Foreskin keratinocyte (primary cell): ENCODE measurements at places on chromosomes 12 and 14.

GRCh38 chr12:19095756-19096480, 33.6 kb upstream of the PLEKHA5 start:
- peak; percentile 18 for DNase-seq

DNA sequence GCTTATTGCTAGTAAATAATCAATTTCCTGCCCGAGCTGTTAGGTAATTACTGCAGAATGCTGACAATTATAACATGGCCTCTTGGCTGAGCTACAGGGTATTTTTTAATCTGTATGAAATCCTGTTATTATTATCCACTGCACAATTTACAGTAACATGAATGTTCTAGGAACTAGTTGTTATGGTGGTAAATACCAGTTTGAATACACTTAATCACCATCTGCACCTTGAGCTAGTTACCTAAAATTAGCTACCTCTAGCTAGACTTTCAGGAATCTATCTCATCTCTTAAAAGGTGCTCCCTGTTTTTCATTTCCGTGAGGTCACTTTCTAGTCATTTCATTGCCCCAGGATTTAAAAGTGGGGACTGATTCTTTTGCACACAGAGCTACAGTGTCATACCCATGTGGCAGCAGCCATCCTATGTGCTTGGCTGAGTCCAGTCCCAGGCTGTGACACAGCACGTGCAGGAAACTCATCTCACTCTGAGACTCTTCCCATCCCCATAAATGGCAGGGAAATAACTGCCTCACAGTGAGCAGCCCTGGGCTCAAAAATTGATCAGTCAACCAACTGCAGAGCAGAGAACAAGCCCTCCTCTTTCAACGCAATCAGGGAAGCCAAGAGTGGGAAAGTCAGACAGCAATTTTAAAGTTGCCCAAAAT, 37.6 kb downstream of the DCP1B start:
- no peak for DNase-seq

GRCh38 chr12:124498275-124499189, 68.9 kb downstream of the NCOR2 start:
- DNase-seq, result no peak

GRCh38 chr12:101216810-101217209, 6.8 kb upstream of the SLC5A8 start:
- DNase-seq, result no peak

DNA sequence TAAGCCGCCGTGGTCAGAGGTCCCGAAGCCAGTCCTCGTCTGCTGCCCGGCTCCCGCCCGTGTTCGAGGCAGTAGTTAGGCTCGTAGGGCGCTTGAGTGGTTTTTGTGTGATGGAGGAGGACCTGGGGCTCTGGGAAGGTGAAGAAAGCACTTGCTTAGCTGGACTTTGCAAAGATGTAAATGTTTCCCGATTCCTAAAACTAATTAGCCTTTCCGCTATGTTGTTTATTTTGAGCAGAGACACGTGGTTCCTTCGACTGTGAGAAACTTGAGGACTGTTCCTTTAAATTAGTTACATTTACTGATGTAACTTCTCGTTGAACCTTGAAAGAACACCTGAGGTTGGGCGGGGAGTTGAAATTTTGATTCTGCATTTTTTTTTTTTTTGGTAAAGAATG, 33.9 kb downstream of the MIA2 start:
- DNase-seq, result peak; percentile 54

GRCh38 chr14:59463787-59464485, 1.2 kb downstream of the GPR135 start:
- DNase-seq, result no peak

- no peak for DNase-seq
Observed at GRCh38 chr12:42119085-42119633, 25.5 kb downstream of the GXYLT1 start.

DNA sequence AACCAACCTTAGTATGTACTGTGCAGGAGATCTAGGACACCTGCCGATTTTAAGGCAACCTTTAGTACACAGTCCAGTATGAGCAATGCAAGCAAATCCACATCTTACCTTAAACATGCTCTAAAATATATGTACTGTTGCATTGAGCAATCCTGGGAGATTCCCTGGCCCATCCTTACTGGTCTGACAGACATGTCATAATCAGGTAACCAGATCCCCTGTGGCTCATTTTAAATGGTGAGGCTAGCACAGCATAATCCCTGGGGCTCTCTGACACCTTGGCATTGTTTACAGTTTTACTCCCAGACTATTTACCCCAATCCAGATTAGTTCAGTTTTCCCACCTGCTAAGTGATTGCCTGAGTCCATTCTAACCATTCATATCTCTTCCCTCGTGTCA, 15.1 kb downstream of the BMAL2 start:
- DNase-seq, result peak; percentile 84

DNA sequence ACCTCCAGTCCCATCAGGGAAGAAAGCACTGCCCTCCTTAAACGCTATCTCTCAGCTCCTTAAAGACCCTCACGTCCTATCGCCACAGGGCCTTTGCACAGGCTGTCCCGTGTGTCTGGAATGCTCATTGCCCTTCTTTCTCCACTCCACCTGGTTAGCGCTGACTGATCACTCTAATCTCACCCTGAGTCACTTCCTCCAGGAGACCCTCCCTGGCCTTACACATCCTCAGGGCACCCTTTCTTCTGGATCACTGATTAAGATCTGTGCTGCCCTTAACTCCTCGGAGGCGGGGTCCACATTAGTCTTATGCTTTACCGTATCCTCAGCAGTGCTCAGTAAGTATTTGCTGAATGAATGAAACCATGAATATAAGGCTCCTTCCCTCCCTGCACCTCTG, 94.7 kb downstream of the SYNE3 start:
- DNase-seq, result peak; percentile 7

- DNase-seq, result no peak
Observed at GRCh38 chr12:123761841-123762714, at the start of gene DNAH10. TSS of gene DNAH10 (plus strand) at chr12:123762301. CDS start at chr12:123762337, 36 bp downstream.

- DNase-seq, result no peak
Observed at GRCh38 chr12:2346416-2346815, 293.6 kb downstream of the CACNA1C start.

- no peak for DNase-seq
Observed at GRCh38 chr14:105398044-105398725, at the start of gene TEX22. TSS of gene TEX22 (plus strand) at chr14:105398538. CDS start at chr14:105399341, 803 bp downstream.

- no peak for DNase-seq
Observed at GRCh38 chr14:70032447-70032846, 153.2 kb downstream of the SMOC1 start.

DNA sequence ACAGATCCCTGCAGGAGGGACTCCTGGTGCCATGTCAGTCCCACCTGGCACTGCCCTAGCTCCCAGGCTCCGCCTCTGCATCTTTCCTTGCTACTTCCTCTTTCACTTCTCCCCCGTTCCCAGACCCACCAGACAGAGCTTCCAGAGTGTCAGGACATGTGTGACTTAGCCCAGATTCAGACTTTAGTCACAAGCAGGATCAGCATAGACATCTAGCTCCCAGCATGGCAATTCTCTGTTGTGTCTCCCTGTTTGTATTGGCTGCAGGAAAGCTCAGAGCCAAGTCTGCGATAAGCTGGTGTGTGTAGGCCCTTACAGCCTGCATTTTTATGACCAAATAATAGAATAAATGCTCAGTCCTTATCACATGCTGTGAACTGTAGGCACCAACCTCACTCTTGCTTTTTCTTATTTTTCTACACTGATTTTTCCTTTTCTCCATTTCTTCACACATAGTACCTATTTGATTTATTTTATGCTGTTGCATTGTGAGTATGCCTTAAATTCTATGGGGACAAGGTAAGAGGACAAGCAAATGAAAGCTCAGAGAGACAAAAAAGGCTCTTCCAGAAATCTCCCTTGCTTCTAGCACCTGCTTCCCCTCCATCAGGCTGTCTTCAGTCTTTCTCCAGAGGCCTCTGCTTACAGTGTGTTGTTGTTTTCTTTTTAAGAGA, 5.9 kb downstream of the DHRS2 start:
- DNase-seq, result no peak
